Skeletal muscle tissue (tissue), 5 donors: ENCODE measurements at places on chromosomes 4 and X. TPM values are rescaled to one million over a fixed set of nuclear protein-coding genes. Genes with fewer than 3 reads are reported as not detected.

Gene SCFD2
- total RNA-seq, result 16.2 TPM

Gene DUSP21
- not detected for total RNA-seq

Gene EBP
- total RNA-seq, result 21.4 TPM

Gene CSAG2
- not detected for total RNA-seq

Gene CT45A1
- not detected for total RNA-seq

Gene MAGEA12
- not detected for total RNA-seq

Gene GK
- 4.7 TPM for total RNA-seq

Gene JCHAIN
- total RNA-seq, result 2.1 TPM

Gene CYLC1
- not detected for total RNA-seq
